NCI-H460 (cell line): ENCODE measurements at places on chromosomes 7 and 10. TPM values are rescaled to one million over a fixed set of nuclear protein-coding genes. Genes with fewer than 3 reads are reported as not detected.

Gene CCDC146
- 0.27 and 0.58 TPM in 2 replicates for total RNA-seq

Gene KCNIP2
- total RNA-seq, result 2.0 TPM in 2 replicates

Gene ADRB1
- 2.4 and 2.6 TPM in 2 replicates for total RNA-seq

Gene TMEM72
- not detected in 2 replicates for total RNA-seq

Gene NPC1L1
- 0.09 TPM in 1 of 2 replicates, not detected in the other for total RNA-seq

Gene RSPH10B
- total RNA-seq, result not detected in 2 replicates

Gene AKR1D1
- total RNA-seq, result not detected in 2 replicates

Gene CLDN3
- total RNA-seq, result 1.0 and 1.7 TPM in 2 replicates

Gene ACSM6
- not detected in 2 replicates for total RNA-seq

GRCh38 chr7:156918635-156919034, 25.7 kb upstream of the LMBR1 start:
- DNase-seq, result no peak

- no peak for DNase-seq
These were observed 224.0 kb upstream of the FERD3L start for GRCh38 chr7:19369182-19369581.

DNA sequence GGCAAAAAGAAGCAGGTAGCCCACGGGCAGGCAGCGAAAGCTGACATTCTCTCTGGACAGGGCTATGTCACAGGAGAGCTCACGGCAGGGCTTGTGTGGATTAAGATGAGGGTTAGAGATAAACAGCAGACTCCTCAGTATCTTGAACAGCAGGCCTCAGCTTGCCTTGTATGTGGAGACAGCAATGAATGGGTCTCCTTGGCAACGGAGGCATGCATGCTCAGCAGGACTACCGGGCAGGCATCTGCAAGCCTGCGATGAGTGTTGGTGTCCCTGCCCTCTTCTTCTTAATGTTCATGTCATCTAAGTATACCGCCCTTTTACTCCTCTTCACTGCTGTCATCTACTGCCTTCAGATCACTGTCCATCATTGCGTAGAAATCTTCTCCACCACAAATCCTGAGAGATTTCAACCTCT, 81.9 kb upstream of the C1GALT1 start:
- DNase-seq, result no peak

- no peak for DNase-seq
These were observed 76.5 kb downstream of the INSYN2A start for GRCh38 chr10:127119936-127120335.

GRCh38 chr7:123824754-123825067, 20.3 kb upstream of the HYAL4 start:
- no peak for DNase-seq

GRCh38 chr10:116815641-116816415, 33.5 kb upstream of the ENO4 start:
- no peak for DNase-seq

- DNase-seq, result no peak
These were observed 133.3 kb upstream of the HGF start for GRCh38 chr7:81903115-81903514.

DNA sequence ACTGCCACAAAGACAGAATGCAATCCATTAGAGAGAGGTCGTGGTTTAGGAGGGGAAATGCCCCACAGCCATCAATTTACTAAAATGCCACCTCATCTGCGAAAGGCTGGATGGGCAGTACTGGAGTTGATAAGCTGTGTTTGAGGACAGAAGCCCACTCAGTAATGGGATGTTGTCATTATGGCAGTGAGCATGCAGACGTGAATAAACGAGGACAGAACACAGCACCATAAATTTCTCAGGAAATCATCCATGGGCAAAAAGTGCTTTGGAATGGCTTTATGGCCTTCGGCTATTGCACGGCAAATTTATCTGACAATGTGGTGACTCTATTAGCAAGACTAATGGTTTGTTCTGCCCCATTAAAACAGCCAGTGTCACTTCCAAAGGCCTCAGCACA, 15.9 kb upstream of the C10orf53 start:
- no peak for DNase-seq

GRCh38 chr7:37698782-37699181, 15.2 kb downstream of the GPR141 start:
- no peak for DNase-seq

- no peak for DNase-seq
These were observed 65.1 kb upstream of the MPP7 start for GRCh38 chr10:28367929-28368484.

DNA sequence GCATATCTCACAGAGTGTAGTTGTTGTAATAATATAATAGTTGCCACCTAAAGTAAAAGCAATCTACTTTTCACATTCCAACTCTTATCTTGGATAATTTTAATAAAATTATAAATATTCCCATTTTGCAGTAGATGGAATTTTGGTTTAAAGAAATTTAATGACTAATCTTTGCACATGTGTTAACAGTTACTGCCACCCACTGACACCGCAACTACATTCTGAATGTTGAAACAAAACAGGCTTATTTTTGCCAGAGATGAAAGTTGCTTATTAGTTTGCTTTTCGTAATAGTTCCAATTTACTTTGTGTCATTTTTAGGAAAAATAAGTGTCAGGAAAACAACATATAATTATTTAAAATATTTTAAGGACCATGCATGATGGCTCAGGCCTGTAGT, 557.5 kb upstream of the PCDH15 start:
- DNase-seq, result no peak

- no peak for DNase-seq
These were observed 51.5 kb downstream of the ANKMY2 start for GRCh38 chr7:16594061-16594460.

DNA sequence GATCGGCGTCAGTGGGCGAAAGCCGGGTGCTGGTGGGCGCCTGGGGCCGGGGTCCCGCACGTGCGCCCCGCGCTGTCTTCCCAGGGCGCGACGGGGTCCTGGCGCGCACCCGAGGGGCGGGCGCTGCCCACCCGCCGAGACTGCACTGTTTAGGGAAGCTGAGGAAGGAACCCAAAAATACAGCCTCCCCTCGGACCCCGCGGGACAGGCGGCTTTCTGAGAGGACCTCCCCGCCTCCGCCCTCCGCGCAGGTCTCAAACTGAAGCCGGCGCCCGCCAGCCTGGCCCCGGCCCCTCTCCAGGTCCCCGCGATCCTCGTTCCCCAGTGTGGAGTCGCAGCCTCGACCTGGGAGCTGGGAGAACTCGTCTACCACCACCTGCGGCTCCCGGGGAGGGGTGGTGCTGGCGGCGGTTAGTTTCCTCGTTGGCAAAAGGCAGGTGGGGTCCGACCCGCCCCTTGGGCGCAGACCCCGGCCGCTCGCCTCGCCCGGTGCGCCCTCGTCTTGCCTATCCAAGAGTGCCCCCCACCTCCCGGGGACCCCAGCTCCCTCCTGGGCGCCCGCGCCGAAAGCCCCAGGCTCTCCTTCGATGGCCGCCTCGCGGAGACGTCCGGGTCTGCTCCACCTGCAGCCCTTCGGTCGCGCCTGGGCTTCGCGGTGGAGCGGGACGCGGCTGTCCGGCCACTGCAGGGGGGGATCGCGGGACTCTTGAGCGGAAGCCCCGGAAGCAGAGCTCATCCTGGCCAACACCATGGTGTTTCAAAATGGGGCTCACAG, 1.1 kb downstream of the EGFR start:
- no peak for DNase-seq

DNA sequence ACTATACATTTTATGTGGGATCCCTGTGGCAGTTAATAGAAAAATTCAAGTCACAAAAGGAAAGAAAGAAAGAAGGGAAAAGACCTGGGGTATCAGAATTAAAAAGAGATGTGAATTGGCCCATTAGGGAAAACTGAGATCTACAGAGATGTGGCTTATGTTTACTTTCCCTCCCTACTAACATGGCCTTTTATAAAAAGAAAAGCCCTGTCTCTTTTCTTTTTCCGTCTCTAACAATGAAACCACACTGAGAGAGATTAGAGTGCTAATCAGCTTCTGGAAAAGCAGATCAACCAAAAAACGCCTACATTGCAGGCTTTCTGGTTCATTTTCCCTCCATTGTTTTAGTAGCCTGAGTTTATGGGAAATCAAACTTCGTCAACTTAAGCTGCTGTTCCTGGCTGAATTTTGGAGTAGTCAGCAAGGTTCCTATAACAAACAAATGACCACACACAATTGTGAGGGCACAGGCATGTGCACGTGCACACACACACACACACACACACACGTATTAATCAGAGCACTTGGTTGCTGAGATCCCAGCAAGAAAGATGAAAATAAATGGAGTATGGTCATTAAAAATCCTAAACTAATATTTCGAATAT, 235.1 kb downstream of the SORCS1 start:
- no peak for DNase-seq

GRCh38 chr10:96714031-96714590, 6.2 kb downstream of the PIK3AP1 start:
- DNase-seq, result no peak

GRCh38 chr10:89348481-89348880, 20.7 kb downstream of the IFIT3 start:
- no peak for DNase-seq

DNA sequence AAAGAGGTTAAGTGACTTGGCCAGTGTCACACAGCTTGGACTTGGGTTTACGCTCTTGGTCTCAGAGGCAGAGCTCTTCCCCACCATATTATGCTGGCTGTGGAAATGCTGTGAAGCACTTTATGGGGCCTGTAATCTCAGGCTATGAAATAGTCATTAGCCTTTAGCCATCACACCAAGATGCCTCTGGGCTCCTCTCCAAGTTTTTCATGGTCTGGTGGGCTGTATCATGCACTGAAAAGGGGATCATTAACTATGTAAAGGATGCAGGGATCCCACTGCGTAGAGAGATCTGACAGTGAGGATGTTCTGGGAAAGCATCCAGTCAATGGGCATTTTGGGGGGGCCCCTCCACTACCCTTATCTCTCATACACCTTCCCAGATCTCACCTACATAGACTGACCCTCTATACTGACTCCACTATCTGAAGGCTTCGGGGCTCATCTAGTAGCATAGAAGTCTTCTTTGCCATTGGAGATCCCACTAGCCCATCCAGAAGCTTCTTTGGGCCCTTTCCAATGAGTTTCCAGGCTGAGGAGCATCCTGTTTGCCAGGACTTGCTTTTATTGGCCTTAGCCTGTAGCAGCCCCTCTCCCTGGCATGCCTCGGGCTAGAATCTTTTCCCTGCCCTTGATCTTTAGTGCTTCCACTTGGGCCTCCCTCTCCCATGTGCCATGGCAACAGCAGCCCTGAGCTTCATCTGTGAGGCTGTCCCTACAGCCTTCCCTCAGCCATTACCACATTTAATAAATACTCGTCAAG, 19.6 kb downstream of the FRMPD2 start:
- DNase-seq, result no peak

DNA sequence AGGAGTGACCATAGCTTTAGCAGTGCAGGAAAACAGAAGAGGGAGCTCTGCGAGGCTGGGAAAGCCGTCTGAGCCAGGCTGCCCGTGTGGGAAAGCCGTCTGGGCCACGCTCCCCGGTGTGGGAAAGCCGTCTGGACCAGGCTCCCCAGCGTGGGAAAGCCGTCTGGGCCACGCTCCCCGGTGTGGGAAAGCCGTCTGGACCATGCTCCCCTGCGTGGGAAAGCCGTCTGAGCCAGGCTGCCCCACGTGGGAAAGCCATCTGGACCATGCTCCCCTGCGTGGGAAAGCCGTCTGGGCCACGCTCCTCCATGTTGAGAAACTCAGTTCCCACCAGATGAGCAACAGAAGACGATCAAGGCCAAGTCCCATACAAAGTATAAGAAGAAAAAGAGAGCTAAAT, 101.8 kb downstream of the GALNT11 start:
- DNase-seq, result no peak

DNA sequence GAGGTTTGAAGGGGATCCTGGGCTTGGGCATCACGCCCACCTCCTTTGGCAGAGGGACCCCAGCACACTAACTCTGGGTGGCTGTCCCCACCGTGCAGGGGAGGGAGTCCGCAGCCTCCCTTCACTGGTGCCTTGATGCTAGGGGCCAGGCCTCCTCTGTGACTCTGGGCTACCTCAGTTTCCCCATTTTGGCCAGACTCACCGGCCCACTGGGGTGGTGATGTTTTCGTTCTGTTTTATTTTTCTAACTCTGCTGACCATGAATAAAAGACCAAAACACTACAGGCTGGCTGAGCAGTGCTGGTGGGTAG, 503 bp upstream of the TRIP6 start:
- no peak for DNase-seq

GRCh38 chr10:38050212-38050611, 39.7 kb downstream of the ZNF33A start:
- DNase-seq, result no peak

DNA sequence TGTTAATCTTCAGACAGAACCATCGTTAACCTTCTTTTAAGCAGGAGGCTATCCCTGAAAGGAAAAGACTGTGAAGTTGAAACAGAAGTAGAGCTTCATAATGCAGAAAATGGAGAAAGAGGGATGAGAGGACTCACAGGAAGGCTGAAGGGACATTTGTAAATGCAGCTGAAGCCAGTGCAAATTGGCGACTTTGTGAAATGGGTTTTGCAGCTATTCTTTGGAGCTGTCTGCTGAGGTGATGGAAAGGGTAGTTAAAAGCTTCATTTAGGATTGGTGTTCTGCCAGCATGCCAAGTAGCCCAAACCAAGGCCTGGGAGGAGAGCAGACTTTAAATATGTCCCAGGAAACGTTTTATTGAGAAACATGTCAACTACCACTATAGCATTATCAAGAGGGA, 122.7 kb downstream of the INSYN2A start:
- DNase-seq, result no peak

DNA sequence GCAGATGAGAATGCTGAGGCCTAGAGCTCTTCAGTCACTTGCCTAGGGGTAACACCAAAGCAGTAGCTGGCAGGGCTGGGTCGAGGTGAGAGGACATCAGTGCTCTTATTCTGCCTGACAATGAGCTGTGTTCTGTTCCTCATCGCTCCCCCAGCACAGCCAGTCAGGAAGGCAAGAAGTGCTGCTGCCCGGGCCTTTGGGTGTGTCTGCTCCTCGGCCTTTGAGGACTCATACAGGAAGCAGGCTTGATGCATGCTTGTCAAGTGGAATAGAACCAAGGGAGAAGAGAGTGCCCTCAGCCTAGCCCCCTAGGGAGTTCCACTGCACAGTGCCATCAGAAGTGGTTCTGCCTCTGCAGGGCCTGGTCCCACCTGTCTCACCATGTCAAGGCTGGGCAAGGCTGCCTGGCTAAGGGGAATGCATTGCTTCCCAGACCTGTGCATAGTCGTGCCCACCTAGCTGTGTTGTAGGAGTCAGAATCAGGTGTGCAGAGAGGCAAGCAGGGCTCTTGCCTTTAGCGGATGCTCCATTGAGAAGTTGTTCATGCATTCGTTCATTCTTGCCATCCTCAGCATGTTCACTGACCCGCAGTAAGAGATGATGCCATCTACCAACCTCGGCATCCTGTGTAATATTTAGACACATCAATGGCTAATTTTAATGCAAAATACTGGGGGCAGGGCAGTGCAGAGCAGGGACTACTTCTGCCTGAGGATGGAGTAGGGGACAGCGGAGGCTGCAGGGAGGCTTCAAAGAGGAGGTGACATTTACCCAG, 156.6 kb downstream of the RPS24 start:
- no peak for DNase-seq
